Ascending aorta (tissue), 2 donors: ENCODE measurements at places on chromosomes 11 and 22. TPM values are rescaled to one million over a fixed set of nuclear protein-coding genes. Genes with fewer than 3 reads are reported as not detected.
A peak's percentile ranks its signal among the peaks of the same experiment; 100 is the strongest.

- DNase-seq = peak; percentile 72
These were observed at the start of gene SNX15 for GRCh38 chr11:65027213-65028067. SNX15 (plus strand) TSS chr11:65027439; CDS start chr11:65027538, 99 bp downstream.

DNA sequence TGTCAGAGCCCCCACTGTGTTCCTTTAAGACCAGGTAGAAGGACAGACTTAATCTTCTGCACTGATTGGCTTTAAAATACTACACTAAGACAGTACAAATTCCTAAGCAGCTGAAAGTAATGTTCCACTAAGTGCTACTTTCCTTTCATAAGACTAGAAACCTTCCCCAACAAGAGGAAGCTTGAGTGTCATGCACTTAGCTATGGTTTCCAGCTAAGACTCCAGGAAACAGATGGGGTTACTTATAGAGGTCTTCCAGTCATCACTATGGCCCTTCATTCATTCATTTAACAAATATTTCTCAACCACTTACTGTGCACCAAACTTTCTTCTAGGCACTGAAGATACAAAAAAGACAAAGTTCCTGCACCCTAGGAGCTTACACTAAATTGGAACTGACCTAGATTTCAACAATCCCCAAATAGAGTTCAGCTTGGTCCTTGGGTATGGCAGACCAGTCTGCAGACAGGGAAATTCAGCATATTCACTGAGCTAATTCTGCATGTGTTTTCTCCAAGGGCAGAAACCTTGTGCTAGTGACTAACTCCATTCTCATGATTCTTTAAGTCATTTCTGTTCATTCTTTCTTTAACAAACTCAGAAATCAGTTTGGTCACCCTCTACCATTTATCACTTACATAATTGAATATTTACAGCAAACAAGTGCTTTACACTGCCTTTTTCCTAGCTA, 178.4 kb upstream of the MTNR1B start:
- no peak for DNase-seq

DNA sequence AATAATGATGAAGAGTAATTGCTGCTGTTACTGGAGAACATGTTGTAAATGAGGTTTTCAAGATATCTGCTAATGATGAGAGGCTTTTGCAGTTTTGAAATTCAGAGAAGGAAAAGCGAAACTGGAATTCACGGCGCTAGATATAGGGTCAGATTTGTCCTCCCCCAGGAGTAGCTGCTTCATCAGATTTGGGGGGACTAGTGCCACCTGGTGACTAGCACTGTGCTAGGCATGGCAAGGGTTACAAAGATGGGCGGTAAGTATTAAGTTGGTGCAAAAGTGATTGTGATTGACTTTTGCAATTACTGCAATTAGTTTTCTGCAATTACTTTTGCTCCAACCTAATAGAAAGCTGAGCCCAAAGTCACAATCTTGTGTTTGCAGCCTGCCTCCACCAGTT, 879.9 kb upstream of the TENM4 start:
- DNase-seq = no peak

DNA sequence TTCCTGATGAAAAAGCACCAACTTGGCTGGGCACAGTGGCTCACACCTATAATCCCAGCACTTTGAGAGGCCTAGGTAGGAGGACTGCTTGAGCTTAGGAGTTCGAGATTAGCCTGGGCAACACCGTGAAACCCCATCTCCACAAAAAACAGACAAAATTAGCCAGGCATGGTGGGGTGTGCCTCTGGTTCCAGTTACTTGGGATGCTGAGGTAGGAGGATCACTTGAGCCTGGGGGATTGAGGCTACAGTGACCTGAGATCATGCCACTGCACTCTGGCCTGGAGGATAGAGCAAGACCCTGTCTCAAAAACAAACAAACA, 3.0 kb downstream of the HPS4 start:
- no peak for DNase-seq

DNA sequence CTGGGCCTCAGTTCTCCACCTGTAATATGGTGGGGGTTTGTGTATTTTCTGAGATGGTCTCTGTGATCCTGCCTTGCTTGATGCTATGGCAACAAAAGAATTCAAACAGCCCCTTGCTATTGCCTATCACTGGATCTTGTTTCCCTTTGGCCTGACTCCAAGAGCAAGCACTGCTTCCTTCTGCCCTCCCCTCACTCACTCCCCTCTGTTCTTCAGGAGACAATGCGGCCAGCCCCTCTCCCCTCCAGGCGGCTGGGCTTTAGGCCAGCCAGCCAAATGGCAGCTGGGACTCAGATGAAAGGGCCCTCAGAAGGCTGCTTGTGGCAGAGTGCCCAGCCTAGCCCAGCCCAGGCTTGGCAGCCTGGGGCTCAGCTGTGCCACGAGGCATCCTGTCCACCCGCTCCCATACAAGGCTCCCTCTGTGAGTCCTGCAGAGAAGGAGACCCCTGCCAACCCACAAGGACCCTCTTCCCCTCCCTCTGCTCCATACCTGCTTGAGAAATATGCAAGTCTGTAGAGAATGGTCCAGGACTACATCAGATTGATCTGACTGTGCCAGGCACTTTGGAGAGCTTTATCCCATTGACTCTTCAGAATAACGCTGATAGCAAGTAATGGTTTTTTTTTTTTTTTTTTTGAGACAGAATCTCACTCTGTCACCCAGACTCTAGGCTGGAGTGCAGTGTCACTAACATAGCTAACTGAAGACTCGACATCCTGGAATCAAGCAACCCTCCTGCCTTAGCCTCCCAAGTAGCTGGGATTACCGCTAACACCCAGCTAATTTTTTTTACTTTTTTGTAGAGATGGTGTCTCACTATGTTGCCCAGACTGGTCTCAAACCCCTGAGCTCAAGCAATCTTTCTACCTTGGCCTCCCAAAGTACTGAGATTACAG, 7.6 kb upstream of the KCTD14 start:
- DNase-seq = no peak

- DNase-seq = no peak
These were observed 100.2 kb upstream of the LMO1 start for GRCh38 chr11:8363921-8364320.

WNT7B gene
- total RNA-seq = not detected

MMP27 gene
- total RNA-seq = not detected

TMEM179B gene
- total RNA-seq = 102 TPM

LGR4 gene
- total RNA-seq = 46.8 TPM
